Retina (tissue), 1 donor: ENCODE measurements at places on chromosomes 11 and 22.

- no peak for DNase-seq
Measured at GRCh38 chr11:117376517-117376916, 48.9 kb downstream of the CEP164 start.

- peak; percentile 56 for DNase-seq
Measured at GRCh38 chr22:29359469-29359868, 28.9 kb downstream of the AP1B1 start.

DNA sequence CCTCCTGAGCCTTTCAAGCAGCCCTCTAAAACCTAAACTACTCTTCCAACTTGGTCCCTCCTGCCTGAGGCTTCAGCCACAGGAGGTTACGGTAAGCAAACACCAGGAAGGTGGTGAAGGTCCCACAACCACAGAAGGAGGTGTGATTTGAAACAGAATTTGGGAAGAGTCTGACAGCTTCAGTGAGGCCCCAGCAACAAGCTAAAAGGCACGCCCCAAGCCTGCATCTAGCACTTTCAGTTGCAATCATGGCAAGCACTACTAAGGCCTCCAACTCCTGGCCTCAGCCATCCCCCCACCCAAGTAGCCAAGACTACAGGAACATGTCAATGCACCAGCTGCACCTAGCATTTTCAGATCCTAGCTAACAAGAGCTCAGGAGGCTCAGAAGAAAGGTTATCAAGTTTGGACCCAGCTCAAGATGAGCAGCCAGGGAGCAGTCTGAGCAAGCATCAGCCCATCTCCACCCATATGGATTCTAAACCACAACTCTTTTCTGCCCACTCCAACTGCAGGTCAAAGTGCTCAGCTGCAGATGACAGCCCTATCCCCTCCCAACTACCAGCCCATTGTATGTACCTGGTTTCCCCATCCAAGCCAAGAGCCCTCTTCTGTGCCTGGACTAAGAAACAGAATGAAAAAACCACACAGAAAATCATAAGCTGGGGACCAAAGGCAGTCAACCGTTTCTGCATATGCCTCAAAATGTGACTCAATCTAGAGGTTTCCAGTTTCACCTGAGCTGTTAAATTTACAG, 10.4 kb upstream of the AHNAK start:
- DNase-seq: no peak

DNA sequence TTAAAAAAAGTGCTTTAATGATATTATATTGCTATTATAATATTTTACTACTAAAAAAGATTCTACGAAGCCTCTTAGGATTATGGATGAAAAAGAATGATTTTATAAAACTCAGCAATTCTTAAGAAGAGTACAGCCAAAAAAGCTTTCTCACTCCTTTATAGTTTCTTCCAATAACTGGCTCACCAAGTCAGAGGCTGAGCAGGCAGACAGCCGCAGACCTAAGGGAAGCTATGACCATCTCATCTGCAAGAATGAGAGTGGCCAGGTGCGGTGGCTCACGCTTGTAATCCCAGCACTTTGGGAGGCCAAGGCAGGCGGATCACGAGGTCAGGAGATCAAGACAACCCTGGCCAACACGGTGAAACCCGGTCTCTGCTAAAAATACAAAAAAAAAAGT, 12.7 kb upstream of the EMID1 start:
- DNase-seq: no peak

GRCh38 chr11:34960277-34960676, 43.9 kb downstream of the PDHX start:
- no peak for DNase-seq

GRCh38 chr22:22814666-22815396, 72.8 kb upstream of the IGLL5 start:
- DNase-seq: no peak

DNA sequence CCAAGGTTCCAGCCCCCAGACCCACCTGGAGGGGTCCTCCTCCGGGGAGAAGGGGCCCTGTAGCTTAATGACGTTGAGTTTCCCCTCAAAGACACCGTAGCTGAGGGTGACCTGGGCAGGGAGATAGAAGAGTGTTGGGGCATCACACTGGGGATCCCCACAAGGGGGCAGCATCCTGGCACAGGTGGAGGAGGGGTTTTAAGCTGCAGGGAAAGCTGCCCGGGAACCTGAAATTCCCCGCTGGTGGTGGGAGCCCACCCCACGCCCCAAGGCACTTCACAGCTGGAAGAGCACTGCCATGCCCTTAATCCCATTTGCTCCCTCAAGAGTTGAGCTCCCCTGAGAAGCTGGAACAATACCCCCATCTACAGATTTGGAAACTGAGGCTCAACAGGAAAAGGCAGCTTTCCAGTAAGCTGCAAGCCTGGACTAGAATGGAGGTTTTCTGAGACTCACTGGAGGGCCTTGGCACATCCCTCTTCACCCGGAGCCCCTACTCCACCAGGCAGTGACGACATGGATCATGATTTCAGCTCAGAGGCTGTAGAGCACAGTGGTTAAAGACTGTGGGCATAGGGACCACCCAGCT, 13.7 kb downstream of the MFNG start:
- no peak for DNase-seq

GRCh38 chr11:7892059-7892699, 38.9 kb downstream of the OR10A6 start:
- peak; percentile 16 for DNase-seq

GRCh38 chr11:124902616-124903015, 5.0 kb upstream of the ROBO4 start:
- DNase-seq: no peak

DNA sequence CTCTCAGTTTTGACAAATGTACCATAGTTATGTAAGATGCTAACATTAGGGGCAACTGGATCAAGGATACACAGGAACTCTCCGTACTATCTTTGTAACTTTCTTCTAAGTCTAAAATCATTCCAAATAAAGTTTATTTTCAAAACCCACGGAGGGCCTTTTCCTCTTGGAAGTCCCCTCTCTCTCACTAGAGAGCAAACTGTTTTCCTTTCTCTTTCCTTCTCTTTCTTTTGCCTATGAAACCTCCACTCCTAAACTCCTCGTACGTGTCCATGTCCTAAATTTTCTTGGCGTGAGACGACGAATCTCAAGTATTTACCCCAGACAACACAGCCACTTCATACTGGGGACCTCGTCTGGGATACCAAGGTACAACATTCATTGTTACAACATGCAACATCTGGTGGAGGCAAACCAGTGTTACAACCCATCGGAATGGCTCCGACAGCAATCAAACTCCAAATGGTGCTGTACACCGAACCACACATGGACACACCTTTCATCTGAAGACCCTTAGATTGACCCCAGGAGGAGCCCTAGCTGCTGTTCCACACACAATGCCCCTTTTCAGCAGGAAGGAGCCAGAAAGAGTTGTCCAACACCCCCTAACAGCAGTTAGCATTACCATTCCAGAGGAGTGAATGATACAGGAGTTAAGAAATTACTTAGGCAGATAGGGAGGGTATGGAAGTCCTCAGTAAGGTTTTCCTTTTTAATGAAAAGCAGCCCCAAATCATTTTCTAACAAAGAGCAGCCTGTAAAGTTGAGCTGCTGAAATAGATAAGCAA, 108.1 kb downstream of the SGSM3 start:
- no peak for DNase-seq

DNA sequence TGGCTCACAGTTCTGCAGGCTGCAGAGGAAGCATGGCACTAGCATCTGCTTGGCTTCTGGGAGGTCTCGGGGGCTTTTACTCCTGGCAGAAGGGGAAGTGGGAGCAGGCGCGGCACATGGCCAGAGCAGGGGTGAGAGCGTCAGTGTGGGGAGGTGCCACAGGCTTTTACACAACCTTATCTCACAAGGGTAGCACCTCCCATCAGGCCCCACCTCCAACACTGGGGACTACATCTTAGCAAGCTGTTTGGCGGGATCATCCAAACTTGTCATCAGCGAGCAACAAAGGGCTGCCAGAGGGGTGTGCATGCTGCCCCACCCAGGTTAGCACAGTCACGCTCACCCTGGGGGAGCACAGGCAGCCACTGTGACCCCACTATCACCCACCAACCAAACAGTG, 18.9 kb upstream of the YPEL1 start:
- peak; percentile 69 for DNase-seq

GRCh38 chr11:45485070-45485707, 180.2 kb downstream of the CHST1 start:
- DNase-seq: no peak

- DNase-seq: peak; percentile 19
Measured at GRCh38 chr22:43077121-43077877, 11.9 kb downstream of the TTLL1 start.

GRCh38 chr11:10908215-10908951, 50.5 kb upstream of the ZBED5 start:
- DNase-seq: no peak

- DNase-seq: no peak
Measured at GRCh38 chr11:116862185-116862584, 24.8 kb upstream of the APOA1 start.

DNA sequence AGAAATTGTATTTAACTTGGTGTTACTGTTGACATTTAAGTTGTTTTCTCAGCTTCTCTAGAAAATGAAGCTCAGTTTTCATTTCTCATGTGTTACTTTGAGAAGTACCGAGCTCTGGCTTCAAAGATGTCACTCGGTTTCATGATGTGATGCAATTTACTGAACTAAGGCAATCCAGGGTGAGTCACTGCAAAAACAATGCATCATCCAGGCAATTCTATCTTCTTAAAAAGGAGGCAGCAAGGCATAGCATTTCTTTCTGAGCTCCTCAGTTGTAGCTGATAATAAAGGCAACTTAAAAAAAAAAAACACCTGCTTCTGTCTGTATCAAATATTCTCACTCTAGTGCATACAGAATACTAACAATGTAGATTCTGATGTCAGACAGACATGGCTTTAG, 91.1 kb upstream of the KCNA4 start:
- DNase-seq: no peak

DNA sequence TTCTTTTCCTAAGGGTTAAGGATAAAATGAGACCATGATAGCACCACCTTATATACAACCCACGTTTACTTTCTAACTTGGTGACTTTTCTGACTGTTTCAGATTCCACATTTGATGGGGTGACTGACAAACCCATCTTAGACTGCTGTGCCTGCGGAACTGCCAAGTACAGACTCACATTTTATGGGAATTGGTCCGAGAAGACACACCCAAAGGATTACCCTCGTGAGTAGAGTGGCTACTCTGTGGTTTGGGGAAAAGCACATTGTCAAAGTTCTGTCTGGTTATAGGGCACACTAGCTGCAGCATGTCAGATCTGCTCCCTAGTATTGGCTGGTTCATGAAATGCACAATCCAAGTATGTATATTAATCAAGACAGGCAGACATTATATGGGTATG, 117.3 kb downstream of the SPON1 start:
- no peak for DNase-seq

DNA sequence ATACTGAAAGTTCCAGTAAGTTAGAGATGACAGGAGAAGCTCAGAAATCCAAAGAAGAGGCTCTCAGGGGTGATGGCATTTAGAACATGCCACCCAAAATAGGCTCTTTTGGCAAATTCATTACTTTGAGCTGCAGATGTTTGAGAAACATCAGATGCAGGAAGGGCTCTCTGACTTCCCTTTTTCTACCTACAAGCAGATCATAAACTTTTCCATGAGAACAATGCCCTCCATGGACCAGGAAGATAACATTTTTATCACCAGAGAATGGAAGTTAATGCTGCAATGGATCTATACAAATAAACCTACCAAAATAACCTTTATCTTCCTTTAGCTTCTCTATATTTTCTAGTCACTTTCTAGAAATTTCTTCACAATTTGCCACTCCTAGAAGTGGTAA, 32.7 kb upstream of the FAR1 start:
- DNase-seq: no peak
